Breast epithelium (tissue), 4 donors: ENCODE measurements at places on chromosomes 4 and X. TPM values are rescaled to one million over a fixed set of nuclear protein-coding genes. Genes with fewer than 3 reads are reported as not detected.

The UGT2B15 gene
- total RNA-seq, result 2.0 TPM

The PDGFC gene
- 54.4 TPM for total RNA-seq

The SULT1E1 gene
- total RNA-seq, result 0.59 TPM

The SORCS2 gene
- total RNA-seq, result 0.66 TPM
